ENCODE measurements at places on chromosomes 11 and 22.

DNA sequence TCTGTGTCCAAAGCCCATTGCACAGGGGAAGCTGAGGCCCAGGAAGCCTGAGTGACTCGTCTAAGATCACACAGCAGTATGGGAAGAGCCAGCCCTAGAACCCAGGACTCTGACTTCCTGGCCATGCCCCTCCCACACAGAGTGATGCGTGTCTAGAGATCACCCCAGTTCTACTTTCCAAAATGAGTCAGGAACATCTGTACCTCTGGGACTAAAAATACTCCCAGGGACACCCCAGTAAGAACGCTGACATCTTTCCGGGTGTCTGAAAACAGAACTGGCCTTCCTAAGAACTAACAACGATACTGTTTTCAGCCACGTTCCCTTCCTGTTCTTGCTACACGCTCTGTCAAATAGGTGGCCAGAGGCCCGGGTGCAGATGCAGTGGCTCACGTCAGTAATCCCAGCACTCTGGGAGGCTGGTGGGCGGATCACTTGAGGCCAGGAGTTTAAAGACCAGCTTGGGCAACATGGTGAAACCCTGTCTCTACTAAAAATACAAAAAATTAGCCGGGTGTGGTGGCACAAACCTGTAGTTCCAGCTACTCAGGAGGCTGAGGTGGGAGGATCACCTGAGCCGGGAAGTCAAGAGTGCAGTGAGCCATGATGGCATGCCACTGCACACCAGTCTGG is 21.7 kb upstream of the PDGFB start:
- no peak for DNase-seq

- no peak for DNase-seq
Observed at GRCh38 chr11:70440206-70440605, 41.9 kb downstream of the CTTN start.

GRCh38 chr11:2940921-2941821 is 12.0 kb upstream of the PHLDA2 start:
- no peak for DNase-seq

DNA sequence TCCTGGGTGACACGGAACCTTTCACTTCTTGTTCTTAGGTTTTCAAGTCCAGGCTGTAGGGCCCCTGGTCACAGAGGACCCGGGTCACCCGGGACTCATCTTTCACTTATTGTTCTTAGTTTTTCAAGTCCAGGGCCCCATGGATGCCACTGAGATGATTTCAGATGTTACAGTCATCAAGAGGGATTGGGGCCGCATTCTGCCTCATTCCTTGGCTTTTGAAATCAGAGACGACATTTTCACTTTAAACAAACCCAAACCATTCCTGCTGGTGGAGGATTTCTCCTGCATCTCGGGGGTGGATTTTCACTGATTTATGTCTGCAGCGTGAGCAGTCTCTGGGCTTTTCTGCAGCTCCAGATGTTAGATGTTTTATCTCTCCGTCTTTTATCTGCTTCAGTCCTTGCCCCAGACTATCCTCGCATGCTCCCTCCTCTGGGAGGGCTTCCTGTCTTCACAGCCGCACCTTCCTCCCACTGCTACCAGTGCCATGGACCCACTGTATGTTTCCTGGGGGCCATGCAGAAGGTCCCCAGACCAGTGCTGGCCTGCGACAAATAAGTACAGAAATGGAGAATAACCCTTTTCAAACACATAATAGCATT is 27.4 kb downstream of the FBLN1 start:
- DNase-seq = no peak

DNA sequence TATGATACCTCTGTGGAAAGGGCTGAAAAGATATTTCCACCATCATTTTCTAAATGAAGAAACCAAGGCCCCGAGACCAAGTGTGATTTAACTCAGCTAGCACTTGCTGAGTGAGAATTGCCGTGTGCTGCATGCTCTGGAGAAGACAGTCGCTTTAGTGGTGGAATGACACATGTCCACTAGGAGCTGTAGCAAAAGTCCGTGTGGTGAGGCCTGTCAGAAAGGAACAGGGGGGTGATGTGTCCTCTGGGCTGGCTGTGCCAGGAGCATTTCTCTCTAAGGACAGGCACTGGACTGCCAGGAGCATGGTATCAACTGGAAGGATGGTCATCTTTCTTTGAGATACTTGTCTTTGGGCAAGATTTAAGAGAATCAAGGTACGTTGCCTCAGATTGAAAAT is 72.8 kb downstream of the ATXN10 start:
- DNase-seq = no peak

- DNase-seq = no peak
Observed at GRCh38 chr11:15897211-15897960, 459.0 kb downstream of the SOX6 start.

DNA sequence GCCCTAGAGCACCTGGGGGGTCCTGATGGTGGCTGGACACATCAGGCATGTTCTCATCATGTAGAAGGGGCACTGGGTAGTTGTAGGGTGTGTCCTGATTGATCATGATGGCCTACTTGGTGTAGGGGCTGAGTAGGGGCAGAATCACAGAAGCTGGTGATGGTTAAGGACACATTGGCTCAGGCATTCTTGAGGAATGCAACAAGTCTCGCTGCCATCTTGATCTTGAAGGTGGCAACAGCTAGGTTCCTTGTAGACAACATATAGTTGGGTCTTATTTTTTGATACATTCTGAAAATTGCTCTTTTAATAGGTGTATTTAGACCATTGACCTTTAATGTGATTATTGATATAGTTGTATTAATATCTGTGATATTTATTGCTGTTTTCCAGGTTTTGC is 28.1 kb downstream of the PPP6R3 start:
- no peak for DNase-seq

Measured in cortex of kidney (tissue), 1 donor.